ENCODE measurements at places on chromosomes 7 and 10. TPM values are rescaled to one million over a fixed set of nuclear protein-coding genes. Genes with fewer than 3 reads are reported as not detected.

FOXI2 gene
- total RNA-seq, result not detected

DNA sequence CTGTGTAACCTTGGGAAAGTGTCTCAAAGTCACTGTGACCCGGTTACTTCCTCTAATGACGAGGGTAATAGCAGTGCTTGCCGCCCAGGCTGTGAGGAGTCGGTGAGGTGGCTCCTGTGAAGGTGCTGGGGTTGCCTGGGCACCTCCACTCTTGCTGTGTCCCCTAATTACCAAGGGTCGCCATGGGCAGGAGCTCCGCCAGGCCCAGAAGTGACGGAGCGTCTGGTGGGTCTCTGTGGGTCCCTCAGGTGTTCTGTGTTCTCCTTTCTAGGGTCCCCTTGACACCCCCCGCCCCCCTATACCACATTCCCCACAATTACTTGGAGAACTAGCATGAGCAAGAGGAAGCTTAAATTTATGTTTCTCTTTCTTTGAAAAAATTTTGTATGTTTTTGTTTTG, 161.5 kb downstream of the WDR37 start:
- no peak overlapping the region for H3K4me3 ChIP-seq
- H3K36me3 ChIP-seq, result no peaks in the 10 kb centered on the region
- no peak for DNase-seq
- H3K27ac ChIP-seq, result no peak overlapping the region
- H3K27me3 ChIP-seq, result no peaks in the 10 kb centered on the region
- H3K4me1 ChIP-seq, result no peaks in the 10 kb centered on the region

- no peaks in the 10 kb centered on the region for H3K4me1 ChIP-seq
- H3K4me3 ChIP-seq, result no peak overlapping the region
- H3K27ac ChIP-seq, result no peak overlapping the region
- no peaks in the 10 kb centered on the region for H3K27me3 ChIP-seq
- DNase-seq, result no peak
Observed at GRCh38 chr7:148367731-148368475, 222.7 kb upstream of the C7orf33 start.

DNA sequence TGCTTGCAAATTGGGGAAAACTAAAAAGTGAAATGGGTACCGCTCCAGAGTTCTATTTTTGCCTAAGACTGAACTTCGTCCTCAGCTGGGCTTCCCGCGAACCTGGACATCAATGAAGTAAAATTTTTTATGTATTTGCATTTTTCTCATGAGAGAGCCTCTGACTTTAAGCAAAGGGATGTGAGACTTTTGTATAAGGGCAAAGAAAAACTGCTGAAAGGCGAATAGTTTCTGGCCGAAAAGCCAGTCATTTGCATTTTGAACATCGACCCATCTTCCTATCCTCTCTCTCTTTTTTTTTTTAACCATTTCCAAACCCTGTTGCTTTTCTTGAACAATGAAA, 573 bp downstream of the PMPCB start:
- DNase-seq, result no peak
- peak overlapping the region; percentile 83 for H3K27ac ChIP-seq

GRCh38 chr7:79774150-79774549, 320.7 kb upstream of the MAGI2 start:
- no peaks in the 10 kb centered on the region for H3K4me1 ChIP-seq
- no peak for DNase-seq
- H3K4me3 ChIP-seq, result no peak overlapping the region
- H3K27me3 ChIP-seq, result no peaks in the 10 kb centered on the region

GRCh38 chr10:101767600-101767945, 8.3 kb downstream of the FGF8 start:
- no peaks in the 10 kb centered on the region for H3K4me1 ChIP-seq
- H3K27me3 ChIP-seq, result peaks cover 19% of the 10 kb centered on the region
- no peak for DNase-seq
- H3K36me3 ChIP-seq, result no peaks in the 10 kb centered on the region
- H3K4me3 ChIP-seq, result no peak overlapping the region

GRCh38 chr10:97543025-97543546, 29.5 kb upstream of the ANKRD2 start:
- H3K4me1 ChIP-seq, result peaks cover 66% of the 10 kb centered on the region
- peak overlapping the region; percentile 87 for H3K27ac ChIP-seq
- H3K4me3 ChIP-seq, result no peak overlapping the region
- no peaks in the 10 kb centered on the region for H3K27me3 ChIP-seq
- no peak for DNase-seq

- DNase-seq, result no peak
- H3K4me1 ChIP-seq, result peaks cover 81% of the 10 kb centered on the region
- no peak overlapping the region for H3K27ac ChIP-seq
- no peak overlapping the region for H3K4me3 ChIP-seq
- H3K27me3 ChIP-seq, result no peaks in the 10 kb centered on the region
Observed at GRCh38 chr10:80168679-80169380, 36.3 kb downstream of the PLAC9 start.

DNA sequence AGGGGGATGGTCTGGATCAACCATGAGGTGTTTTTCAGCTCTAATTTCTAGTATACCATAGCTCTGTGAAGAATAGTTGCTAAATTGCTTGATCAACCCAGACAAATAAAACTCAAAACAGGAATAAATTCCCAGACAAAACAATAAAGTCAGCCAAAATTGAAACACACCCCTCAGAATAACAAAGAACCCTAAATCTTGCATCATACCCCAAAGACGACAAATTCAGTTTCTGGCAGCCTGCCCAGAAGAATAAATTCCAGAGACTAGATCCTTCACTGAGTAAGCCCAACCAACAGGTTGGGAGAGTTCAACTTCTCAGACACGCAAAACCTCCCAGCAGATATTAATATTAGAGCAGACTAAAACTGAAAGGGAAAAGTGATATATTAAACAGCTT, 11.2 kb upstream of the SEM1 start:
- H3K4me1 ChIP-seq, result no peaks in the 10 kb centered on the region
- H3K27me3 ChIP-seq, result peaks cover 6% of the 10 kb centered on the region
- no peak overlapping the region for H3K27ac ChIP-seq
- no peak overlapping the region for H3K4me3 ChIP-seq
- no peaks in the 10 kb centered on the region for H3K36me3 ChIP-seq
